ENCODE measurements at places on chromosomes 3 and 15.
A peak's percentile ranks its signal among the peaks of the same experiment; 100 is the strongest.

DNA sequence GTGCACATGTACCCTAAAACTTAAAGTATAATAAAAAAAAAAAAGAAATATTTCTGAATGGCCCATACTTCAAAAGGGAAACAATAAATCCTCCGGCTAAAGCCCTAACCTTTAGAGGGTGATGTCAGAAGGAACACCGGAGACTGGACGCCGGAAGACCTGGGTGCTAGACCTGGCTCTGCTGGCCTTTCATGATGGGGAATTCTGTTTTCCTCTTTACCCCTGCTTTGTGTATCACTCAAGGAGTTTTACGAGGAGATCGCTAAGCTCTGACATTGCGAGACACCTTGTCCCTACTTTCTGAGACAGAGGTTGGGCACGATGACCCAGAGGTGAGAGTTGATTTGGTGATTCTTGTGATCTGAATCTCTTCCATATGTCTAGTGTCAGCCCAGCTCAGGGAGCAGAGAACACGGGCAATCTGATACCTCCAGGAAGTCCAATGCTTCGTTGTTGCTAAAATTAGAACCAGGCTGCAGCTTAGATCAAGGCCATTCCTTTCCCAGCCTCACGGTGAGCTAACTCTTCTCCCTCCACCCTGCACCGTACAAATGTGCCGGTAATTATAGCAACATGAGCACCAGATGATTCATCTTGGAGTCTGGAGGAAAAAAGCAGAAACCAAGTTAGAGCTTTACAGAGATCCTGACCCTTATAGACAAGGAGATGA, 42.0 kb upstream of the CFAP161 start:
- no peak for DNase-seq

DNA sequence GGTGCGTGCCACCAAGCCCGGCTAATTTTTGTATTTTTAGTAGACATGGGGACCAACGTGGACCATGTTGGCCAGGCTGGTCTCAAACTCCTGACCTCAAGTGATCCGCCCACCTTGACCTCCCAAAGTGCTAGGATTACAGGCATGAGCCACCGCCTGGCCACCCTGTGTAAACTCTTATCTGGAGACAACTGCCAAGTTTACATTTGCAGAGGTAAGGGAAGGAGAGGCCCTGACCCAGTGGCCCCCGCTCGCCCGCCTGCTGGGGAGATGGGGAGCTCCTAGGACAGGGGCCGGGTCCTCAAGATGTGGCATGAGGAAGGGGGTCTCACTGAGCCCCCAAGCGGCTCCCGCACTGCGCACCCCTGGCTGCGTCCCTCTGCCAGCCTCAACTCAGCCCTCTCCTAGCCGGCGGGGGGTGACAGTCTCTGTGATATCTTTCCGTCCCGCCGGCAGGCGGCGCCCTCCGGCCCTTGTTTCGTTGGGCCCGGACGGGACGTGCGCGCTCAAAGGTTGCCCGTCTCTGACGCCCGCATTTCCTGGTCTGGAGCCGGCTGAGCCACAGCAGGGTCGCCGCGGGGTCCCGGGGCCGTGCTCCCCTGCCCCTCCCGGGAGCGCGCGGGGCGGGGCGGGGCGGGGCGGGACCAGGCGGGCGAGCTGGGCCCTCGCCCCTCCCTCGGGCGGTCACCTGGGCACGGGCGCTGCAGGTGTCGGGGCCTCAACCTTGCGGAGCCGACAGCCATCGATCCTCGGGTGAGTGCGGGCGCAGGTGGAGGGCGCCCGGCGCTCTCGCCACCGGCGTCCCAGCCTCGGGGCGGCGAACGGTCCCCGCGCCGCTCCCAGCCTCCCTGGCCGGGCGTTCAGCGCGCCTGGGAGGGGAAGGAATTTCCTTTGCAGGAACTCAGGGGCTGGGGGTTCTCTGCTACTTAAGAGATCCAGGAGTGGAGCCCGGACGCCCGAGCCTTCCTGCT, at the start of gene GPR160:
Gene GPR160 (plus strand): TSS at position 533 of the 971 bp plus-strand sequence. CDS start 45,978 bp downstream, outside the sequence.
- peak; percentile 73 for DNase-seq

GRCh38 chr3:167406876-167407492, 26.9 kb upstream of the ZBBX start:
- DNase-seq = peak; percentile 46

- no peak for DNase-seq
Measured at GRCh38 chr15:37106490-37107001, 6.2 kb upstream of the MEIS2 start.

DNA sequence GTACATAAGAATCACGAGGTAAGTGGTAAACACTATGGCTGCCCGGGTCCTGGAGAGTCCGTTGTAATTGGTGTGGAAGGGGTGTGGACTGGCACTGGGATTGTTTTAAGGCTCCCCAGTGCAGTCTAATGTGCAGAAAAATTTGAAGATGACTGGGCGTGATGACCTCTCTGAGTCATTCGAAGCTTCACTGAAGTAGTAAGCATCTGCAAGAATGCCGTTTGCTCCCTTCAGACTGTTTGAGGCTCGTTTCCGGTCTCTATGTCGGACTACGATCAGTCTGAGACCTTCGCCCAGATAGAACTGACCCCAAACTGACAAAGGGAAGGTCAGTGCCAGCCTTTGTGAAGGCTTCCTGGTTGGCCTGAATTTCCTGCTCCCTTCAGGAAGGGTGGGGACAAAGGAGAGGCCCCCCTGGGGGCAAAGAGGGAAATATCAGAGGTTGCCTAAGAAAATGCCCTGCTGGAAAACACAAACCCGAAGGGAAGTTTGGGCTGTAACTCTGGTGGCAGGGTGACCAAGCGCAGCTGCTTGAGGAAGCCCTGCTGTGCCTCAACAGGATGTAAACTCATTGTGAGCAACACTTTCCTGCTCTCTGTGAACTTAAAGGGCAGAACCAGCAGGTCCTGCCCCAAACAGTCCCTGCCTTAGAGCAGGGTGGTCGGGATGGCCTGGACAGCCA, 34.6 kb downstream of the BTD start:
- DNase-seq = no peak

DNA sequence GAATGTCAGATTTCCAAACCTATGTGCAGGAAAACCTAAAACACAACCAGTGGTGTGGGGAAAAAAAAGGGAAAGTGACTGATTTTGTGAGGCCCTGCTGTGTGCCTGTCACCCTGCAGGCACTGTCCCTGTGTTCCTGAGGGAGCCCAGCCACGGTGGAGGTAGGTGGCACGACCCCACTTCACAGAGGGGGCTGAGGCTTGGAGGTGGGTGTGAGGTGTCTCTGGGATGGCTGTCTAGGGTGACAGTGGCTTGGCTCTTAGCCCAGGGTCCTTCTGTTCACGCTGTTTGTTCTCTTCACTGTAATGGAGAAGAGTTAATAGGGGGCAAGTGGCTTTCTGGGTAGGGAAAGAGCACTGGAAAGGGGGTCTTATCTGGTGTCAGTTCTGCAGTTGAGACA, 22.6 kb downstream of the RASGRF1 start:
- DNase-seq = peak; percentile 8

DNA sequence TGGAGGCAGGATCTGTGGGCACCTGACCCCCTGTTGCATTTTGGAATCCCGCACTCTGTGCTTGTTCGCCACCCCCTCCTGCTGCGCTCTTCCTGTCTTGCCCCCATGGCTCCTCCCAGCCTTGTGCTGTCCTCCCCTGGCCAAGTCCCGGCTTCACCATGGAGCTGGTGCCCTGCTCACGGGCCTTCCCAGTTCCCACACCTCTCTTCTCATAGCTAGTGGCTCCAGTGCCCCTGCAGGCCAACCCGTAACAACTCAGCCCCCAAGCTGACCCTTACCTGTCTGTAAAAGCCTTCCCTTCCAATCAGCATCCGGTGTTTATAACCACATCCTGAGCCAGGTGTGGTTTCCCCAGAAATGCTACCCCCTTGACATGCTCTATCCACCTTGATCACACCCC, 407.7 kb upstream of the C2CD4B start:
- no peak for DNase-seq

- no peak for DNase-seq
Measured at GRCh38 chr3:45640091-45640507, 45.5 kb downstream of the LIMD1 start.

- DNase-seq = no peak
Measured at GRCh38 chr15:96311256-96311955, 19.1 kb upstream of the NR2F2 start.

DNA sequence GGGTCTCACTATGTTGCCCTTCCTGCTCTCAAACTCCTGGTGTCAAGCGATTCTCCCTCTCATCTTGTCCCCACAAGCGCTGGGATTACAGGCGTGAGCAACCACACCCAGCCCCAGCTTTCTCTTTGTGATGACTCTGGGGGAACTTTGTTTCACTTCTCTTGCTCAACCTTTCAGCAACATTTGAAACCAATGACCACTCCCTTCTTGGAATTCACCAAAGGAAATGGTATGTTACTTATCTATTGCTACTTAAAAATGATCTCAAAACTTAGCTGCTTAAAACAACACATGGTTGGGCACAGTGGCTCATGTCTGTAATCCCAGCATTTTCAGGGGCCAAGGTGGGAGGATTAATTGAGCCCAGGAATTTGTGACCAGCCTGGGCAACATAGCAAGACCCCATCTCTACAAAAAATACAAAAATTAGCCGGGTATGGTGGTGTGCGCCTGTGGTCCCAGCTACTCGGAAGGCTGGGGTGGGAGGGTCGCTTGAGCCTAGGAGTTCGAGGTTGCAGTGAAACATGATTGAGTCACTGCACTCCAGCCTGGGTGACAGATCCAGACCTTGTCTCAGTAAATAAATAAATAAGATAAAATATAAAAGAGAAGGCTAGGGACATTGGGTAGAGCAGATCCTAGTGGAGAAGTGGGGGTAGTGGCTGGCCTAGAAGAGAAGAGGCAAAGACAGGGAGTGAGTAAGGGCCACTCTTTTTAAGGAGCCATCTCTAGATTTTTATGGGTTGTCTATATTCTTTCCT, 10.3 kb upstream of the COPG1 start:
- no peak for DNase-seq

- DNase-seq = no peak
Measured at GRCh38 chr15:31930967-31931366, 99.3 kb upstream of the CHRNA7 start.

GRCh38 chr3:63655519-63655918, 3.0 kb downstream of the SNTN start:
- no peak for DNase-seq

DNA sequence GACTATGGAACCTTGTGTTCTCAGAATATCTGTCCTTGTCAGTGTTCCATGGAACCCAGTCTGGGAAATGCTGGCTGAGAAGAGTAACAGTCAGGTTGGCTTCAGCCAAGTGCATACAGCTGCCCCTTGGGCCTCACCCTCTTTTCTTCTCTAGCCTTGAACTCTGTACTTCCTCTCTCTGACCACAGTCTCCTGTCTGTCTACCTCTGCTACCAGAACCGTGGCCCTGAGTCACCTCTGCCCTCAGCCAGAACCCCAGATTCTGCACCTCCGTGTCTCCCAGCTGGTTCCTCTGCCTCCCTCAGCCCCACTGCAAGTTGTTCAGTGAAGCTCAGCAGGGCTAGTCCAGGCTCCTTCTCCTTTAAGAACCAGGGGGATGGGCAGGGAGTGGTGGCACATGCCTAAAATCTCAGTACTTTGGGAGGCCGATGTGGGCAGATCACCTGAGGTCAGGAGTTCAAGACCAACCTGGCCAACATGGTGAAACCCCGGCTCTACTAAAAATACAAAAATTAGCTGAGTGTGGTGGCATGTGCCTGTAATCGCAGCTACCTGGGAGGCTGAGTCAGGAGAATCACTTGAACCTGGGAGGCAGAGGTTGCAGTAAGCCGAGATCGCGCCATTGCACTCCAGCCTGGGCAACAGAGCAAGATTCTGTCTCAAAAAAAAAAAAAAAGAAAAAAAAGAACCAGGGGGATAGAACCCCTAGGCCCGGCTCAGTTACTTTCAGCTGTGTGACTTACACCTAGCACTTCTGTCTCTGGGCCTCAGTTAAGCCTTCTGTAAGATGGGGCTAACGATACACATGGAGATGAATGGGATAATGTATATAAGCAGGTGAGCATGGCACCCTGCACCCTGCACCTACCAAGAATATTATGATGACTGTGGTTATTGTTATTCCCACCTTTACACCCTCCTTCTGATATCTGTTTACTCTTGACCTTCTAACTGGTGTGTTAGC, 24.3 kb upstream of the TATDN2 start:
- no peak for DNase-seq

DNA sequence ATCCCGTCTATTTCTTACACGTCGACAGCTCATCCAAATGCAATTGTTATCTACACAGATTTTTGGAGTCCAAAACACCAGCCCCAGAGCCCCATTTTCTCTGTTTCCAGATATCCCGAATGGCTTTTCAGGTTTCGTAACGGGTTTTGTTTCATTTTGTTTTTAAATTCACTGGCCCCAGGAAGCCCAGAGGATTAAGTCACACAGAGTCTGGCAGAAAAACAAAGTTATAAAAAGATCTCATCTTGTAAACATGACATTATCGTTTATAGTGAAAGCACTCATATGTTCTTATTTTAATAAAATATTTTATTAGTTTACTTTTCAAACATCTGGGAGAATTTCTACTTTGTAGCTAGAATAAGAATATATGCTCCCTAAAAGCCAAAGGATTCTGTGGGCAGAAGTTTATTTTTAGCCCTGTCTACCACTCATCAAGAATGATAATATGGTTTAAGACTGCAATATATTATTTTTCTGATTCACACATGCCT, 149.3 kb upstream of the SLC2A2 start:
- no peak for DNase-seq

Measured in NCI-H345 (cell line).